Smooth muscle cell of the coronary artery (primary cell): ENCODE measurements at places on chromosomes 16 and 17. TPM values are rescaled to one million over a fixed set of nuclear protein-coding genes. Genes with fewer than 3 reads are reported as not detected.

Gene TMIGD1
- not detected in 2 replicates for total RNA-seq

Gene C16orf92
- not detected in 2 replicates for total RNA-seq

Gene CHD9NB
- total RNA-seq: 0.98 and 3.5 TPM in 2 replicates

Gene KRT31
- not detected in 2 replicates for total RNA-seq

Gene PDIA2
- total RNA-seq: 0.23 and 0.38 TPM in 2 replicates

Gene KRT17
- total RNA-seq: 0.47 and 4.3 TPM in 2 replicates

Gene SRCIN1
- total RNA-seq: under 0.01 and 0.12 TPM in 2 replicates

Gene SCIMP
- total RNA-seq: not detected in 2 replicates

Gene TPSB2
- not detected in 2 replicates for total RNA-seq

Gene RNF227
- 0.98 and 1.1 TPM in 2 replicates for total RNA-seq

Gene MCRIP1
- total RNA-seq: 85.4 and 140 TPM in 2 replicates

Gene GPR139
- not detected in 2 replicates for total RNA-seq

Gene TOM1L1
- total RNA-seq: 9.8 and 22.2 TPM in 2 replicates

Gene ARHGAP23
- total RNA-seq: 9.8 and 18.7 TPM in 2 replicates

Gene FAM20A
- total RNA-seq: 0.08 and 46.5 TPM in 2 replicates

Gene UBB
- total RNA-seq: 3,973 and 7,249 TPM in 2 replicates

Gene SCGB1C2
- total RNA-seq: not detected in 2 replicates

Gene CLDN6
- total RNA-seq: not detected in 2 replicates

Gene CCT6B
- 0.23 and 1.1 TPM in 2 replicates for total RNA-seq

Gene CHST4
- not detected in 2 replicates for total RNA-seq

Gene TBKBP1
- 4.6 and 5.5 TPM in 2 replicates for total RNA-seq

Gene SLC16A6
- total RNA-seq: 0.15 and 2.2 TPM in 2 replicates

Gene SMIM5
- not detected in 2 replicates for total RNA-seq

Gene WRAP53
- 2.6 and 4.6 TPM in 2 replicates for total RNA-seq

Gene CNTNAP4
- not detected in 2 replicates for total RNA-seq

Gene SOX15
- total RNA-seq: 0.23 TPM in 1 of 2 replicates, not detected in the other

Gene CACNG4
- not detected in 2 replicates for total RNA-seq

Gene PARD6A
- total RNA-seq: 0.60 and 1.1 TPM in 2 replicates

Gene ENPP7
- total RNA-seq: not detected in 2 replicates

Gene HLF
- under 0.01 and 0.23 TPM in 2 replicates for total RNA-seq

Gene PHB1
- total RNA-seq: 173 and 306 TPM in 2 replicates

Gene CFAP97D1
- under 0.01 TPM in 1 of 2 replicates, not detected in the other for total RNA-seq

Gene CDH3
- under 0.01 and 0.15 TPM in 2 replicates for total RNA-seq

Gene SCNN1B
- total RNA-seq: not detected in 2 replicates

Gene ABI3
- total RNA-seq: 0.08 and 0.47 TPM in 2 replicates

Gene CCL7
- 0.70 TPM in 1 of 2 replicates, not detected in the other for total RNA-seq

Gene SLC35G6
- total RNA-seq: not detected in 2 replicates

Gene ACSM5
- total RNA-seq: not detected in 2 replicates

Gene OR4D2
- total RNA-seq: not detected in 2 replicates

Gene GAST
- not detected in 2 replicates for total RNA-seq

Gene SULT1A1
- 5.0 and 12.9 TPM in 2 replicates for total RNA-seq

Gene HIC1
- total RNA-seq: 8.3 and 20.7 TPM in 2 replicates

Gene SPHK1
- total RNA-seq: 23.4 and 80.7 TPM in 2 replicates

Gene C17orf107
- total RNA-seq: 2.1 and 7.4 TPM in 2 replicates

Gene SNAI3
- total RNA-seq: not detected in 2 replicates

Gene ATP2A1
- total RNA-seq: 0.08 and 0.23 TPM in 2 replicates

Gene CALB2
- 0.08 TPM in 1 of 2 replicates, not detected in the other for total RNA-seq

Gene DPEP2
- not detected in 2 replicates for total RNA-seq

Gene PRAC2
- total RNA-seq: not detected in 2 replicates

Gene MAP3K3
- total RNA-seq: 27.4 and 42.9 TPM in 2 replicates

Gene CDC42EP4
- 26.0 and 36.4 TPM in 2 replicates for total RNA-seq

Gene CDK3
- 1.2 and 1.4 TPM in 2 replicates for total RNA-seq

Gene BAIAP3
- total RNA-seq: 0.60 TPM in 1 of 2 replicates, not detected in the other

Gene PRSS8
- total RNA-seq: not detected in 2 replicates

Gene CCDC40
- total RNA-seq: 1.8 and 4.2 TPM in 2 replicates
